Stimulated activated CD4-positive, alpha-beta T cell treated with anti-CD3 and anti-CD28 coated beads, Interleukin-1b, Interleukin-23, amount 100 ng/mL, for 1 hour (primary cell): ENCODE measurements at places on chromosomes 16 and 17.

GRCh38 chr16:30585022-30585399, 486 bp downstream of the ZNF785 start:
- no peak for DNase-seq

DNA sequence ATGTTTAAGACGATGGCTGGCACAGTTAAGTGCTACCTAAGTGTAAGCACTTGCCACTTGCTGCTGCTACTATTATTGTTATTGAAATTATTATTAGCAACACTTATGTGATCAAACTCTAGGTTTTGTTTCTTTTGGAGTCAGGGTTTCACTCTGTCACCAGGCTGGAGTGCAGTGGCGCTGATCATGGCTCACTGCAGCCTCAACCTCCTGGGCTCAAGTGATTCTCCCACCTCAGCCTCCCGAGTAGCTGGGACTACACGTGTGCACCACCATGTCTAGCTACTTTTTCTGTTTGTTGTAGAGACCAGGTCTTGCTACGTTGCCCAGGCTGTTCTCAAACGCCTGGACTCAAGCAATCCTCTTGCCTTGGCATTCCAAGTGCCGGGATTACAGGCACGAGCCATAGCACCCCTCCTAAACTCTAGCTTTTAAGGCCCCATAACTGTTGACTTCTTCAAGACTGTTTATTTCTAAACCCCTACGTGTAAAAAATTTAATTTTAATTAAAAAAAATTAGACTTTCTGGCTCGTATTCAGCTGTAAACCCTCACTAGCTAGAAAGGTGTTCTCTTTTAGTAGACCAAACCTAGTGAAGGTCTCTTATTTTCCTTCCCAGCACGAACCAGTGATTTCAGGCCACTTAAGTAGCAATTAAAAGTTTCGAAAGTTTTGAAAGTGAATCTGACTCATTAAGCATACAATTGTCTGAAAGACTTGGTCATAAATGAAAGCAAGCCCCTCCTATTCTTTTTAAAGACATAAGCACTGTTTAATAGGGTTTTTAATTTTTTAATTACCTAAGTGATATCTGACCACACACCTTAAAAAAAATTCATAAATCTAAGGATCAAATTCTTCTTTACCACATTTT, 11.7 kb upstream of the SCNN1B start:
- DNase-seq: no peak

- DNase-seq: peak; percentile 91
Measured at GRCh38 chr16:48244080-48244862, at the start of gene LONP2. Gene LONP2, plus strand, starts transcription at chr16:48244300. Its CDS starts 89 bp downstream, at chr16:48244389.

GRCh38 chr17:2124391-2124790, 69.5 kb downstream of the HIC1 start:
- no peak for DNase-seq
